Pancreas (tissue), 10 donors: ENCODE measurements at places on chromosomes 2 and 18. TPM values are rescaled to one million over a fixed set of nuclear protein-coding genes. Genes with fewer than 3 reads are reported as not detected.

GRCh38 chr2:15730545-15731212 lies 139.0 kb downstream of the DDX1 start:
- H3K36me3 ChIP-seq: no peaks in the 10 kb centered on the region
- H3K27ac ChIP-seq: no peak overlapping the region
- peaks cover 28% of the 10 kb centered on the region for H3K4me1 ChIP-seq

GRCh38 chr2:240620859-240621258 lies 4.4 kb upstream of the GPR35 start:
- H3K36me3 ChIP-seq: no peaks in the 10 kb centered on the region
- H3K27me3 ChIP-seq: no peaks in the 10 kb centered on the region
- H3K4me1 ChIP-seq: no peaks in the 10 kb centered on the region

DNA sequence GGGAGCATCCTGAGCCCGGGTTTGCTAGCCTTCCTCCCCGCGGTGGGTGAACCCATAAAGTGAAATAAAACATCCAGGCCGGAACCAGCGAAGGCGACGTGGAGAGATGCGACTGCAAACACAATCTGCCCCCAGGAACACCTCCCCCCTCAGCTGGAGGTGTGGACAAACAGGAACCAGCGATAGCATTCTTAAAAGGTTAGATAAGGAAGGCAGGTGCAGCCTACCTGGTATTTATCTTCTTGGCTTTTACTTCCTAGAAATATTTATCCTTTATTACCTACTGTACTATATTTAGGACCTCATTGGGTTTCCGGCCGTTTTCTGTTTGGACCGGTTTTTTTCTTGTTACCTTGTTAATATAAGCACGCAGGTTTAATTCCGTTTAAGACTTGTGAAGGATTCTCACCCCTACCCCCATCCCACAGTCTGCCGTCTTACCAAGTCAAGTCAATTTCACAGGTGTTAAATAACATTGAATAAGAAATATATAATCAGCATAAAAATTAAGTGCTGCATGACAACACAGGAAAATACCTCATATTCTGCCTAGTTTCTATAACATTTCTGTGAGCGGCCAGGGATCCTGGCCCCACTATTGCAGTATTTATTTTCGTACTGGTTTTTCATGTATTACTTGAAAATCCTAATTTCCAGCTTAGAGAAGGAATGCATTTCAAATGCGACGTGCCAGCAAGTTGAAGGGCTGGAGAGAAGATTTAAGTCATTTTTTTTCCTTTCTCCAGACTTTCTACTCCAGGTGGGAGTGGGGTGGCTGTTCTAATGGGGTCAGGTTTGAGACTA lies 224.0 kb upstream of the ID2 start:
- peaks cover 11% of the 10 kb centered on the region for H3K4me1 ChIP-seq
- H3K36me3 ChIP-seq: no peaks in the 10 kb centered on the region
- H3K4me3 ChIP-seq: no peak overlapping the region
- no peaks in the 10 kb centered on the region for H3K27me3 ChIP-seq
- H3K27ac ChIP-seq: peak overlapping the region; percentile 51

- no peaks in the 10 kb centered on the region for H3K27me3 ChIP-seq
- peaks cover 43% of the 10 kb centered on the region for H3K4me1 ChIP-seq
- no peak overlapping the region for H3K4me3 ChIP-seq
- DNase-seq: peak; percentile 72
- H3K27ac ChIP-seq: peak overlapping the region; percentile 63
These were observed 255.8 kb upstream of the SLC14A2 start for GRCh38 chr18:45359275-45360009.

MPP4 gene
- polyA plus RNA-seq: 0.09 TPM

OSR1 gene
- 1.7 TPM for polyA plus RNA-seq

GRCh38 chr2:178426388-178426787 lies 24.6 kb downstream of the PRKRA start:
- no peak overlapping the region for H3K27ac ChIP-seq
- no peak for DNase-seq
- H3K4me1 ChIP-seq: no peaks in the 10 kb centered on the region
- no peaks in the 10 kb centered on the region for H3K27me3 ChIP-seq

DNA sequence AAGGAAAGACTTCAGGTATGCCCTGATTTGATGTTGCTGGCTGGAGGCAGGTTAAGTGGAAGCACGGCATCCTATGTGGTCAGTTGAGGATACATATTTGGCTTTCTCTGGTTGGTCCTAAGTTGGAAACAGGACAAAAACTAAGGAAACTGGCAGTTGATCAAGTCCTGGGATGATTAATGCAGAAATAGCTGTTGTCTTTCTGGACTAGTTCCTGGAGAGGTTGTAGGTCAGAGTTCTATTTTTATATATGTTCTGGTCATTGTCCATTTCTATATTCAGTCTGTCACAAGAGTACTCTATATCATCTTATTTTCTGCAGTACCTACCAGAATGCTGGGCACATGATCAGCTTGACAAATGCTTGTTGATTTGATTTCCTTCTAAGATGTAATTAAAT lies 4.0 kb upstream of the SLC35F5 start:
- no peaks in the 10 kb centered on the region for H3K36me3 ChIP-seq
- no peak overlapping the region for H3K4me3 ChIP-seq
